ENCODE measurements at places on chromosomes 6 and 20. TPM values are rescaled to one million over a fixed set of nuclear protein-coding genes. Genes with fewer than 3 reads are reported as not detected.

CALHM5 gene
- 1.7 TPM for polyA plus RNA-seq

TRIM31 gene
- polyA plus RNA-seq = 9.6 TPM

CST1 gene
- polyA plus RNA-seq = 12.8 TPM

KHDC1 gene
- polyA plus RNA-seq = 4.2 TPM

PTCHD4 gene
- 0.03 TPM for polyA plus RNA-seq

OLIG3 gene
- polyA plus RNA-seq = not detected

TSPO2 gene
- not detected for polyA plus RNA-seq

CCR6 gene
- polyA plus RNA-seq = 0.20 TPM

LAMA5 gene
- polyA plus RNA-seq = 162 TPM

FERMT1 gene
- 3.4 TPM for polyA plus RNA-seq

SEMG1 gene
- not detected for polyA plus RNA-seq

All from urinary bladder (tissue), 4 donors.